ENCODE measurements at places on chromosomes 1 and 21.
A peak's percentile ranks its signal among the peaks of the same experiment; 100 is the strongest.

DNA sequence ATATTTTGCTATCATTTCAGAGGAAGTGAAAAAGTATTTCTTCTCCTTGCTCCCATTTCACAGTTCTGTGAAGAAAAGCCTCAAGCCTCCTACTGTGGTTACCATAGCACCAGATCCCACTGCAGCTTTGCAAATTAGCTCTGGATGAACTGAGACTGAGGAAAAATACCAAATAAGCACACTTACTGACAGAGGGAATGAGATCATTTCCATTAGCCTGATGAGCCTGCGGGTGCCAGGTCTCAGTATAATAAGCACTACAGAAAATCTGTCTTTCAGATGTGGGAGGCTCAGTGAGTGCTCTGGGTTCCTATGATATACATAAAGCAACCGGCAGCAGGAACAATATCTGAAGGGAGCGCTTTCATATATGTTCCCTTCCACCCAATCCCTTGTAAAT is 21.4 kb downstream of the XKR8 start:
- DNase-seq, result no peak

- no peak for DNase-seq
Measured at GRCh38 chr21:39011911-39012310, 171.3 kb downstream of the PSMG1 start.

DNA sequence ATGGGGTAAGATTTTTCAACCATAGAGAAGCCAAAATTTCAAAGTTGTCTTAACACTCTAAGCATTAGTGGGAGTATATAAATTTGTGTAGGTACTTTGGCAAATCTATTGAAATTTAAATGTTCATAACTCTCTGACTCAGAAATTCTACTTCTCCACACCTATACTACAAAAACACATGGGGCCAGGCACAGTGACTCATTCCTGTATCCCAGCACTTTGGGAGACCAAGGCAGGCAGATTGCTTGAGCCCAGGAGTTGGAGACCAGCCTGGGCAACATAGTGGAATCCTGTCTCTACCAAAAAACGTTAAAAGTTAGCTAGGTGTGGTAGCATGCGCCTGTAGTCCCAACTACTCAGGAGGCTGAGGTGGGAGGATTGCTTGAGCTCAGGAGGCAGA is 41.3 kb upstream of the RAVER2 start:
- no peak for DNase-seq

DNA sequence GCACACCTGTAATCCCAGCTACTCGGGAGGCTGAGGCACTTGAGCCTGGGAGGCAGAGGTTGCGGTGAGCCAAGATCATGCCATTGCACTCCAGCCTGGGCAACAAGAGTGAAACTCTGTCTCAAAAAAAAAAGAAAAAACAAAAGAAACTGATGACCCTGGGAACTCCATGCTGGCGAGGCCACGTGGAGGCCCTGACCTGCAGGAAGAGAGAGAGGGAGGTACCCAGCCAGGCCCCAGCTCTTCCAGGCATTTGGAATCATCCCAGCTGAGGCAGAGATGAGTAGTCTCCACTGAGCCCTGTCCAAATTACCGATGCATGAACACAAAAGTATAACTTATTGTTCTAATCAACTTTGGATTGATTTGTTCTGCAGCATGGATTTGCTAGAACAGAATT is 132.0 kb upstream of the ZBTB40 start:
- no peak for DNase-seq

GRCh38 chr1:227928811-227929375 is 18.8 kb downstream of the WNT9A start:
- DNase-seq, result no peak

GRCh38 chr1:25643929-25644328 is 27.3 kb downstream of the MAN1C1 start:
- no peak for DNase-seq

GRCh38 chr1:211099393-211099792 is 34.6 kb downstream of the KCNH1 start:
- no peak for DNase-seq

DNA sequence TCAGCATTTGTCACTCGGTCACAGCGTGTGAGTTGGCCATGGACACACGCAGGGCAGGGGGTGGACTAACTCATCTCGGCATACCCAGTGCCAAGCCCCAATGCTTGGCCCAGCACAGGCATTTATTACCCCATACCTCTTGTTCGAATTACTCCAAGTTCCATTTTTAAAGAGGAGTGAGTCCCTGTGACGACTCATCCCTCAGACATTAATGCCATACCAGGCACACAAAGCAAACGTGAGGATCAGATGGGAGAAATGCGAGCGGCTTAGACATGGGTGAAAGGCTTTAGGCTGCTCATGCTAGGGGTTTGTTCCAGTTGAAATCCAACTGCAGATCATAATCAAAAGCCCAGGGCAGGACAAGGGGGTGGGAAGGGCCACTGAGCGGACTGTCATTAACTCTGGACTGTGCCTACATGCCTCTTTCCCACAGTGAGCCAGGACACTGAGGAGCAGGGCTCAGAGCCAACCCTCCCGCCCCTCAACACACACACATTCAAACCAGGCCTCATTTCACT is 118.5 kb upstream of the NGF start:
- peak; percentile 75 for DNase-seq

DNA sequence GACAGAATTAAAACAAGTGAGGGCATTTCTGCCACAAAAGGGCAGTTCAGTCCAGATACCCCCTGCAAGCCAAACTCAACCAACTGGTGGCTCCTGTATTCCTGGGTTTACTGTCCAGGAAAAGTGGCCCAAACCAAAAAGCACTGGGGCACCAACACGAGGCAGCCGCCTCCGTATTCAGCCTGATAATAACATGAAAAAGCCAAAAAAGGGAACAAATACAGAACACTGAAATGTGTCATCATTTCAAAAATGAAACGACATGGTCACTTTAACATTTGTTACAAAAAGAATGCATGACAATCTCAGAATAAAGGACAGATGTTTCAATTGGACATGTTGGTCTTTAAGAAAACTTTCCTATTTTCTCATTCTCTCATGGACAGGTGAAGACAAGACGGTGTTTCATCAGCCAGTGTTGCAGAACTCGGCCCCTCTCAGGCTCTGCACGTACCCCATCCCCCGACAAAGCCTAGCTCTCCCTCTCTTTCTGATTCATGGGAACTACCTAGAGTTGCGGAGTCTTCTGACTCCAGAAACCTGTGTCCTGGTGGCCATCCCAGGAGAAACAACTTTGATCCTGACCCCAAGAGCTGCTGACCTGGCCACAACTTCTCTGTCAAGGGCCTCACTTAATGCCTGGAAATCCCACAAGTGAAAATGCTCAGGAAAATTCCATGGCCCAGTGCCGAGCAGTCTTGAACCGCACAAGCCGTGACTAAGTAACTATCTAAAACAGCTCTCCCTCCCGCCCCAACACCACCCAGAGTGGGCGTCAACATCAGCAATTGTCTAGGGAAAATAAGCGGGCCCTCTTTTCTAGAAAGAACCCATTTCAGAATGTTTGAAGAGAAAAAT is 27.1 kb downstream of the ZBTB17 start:
- DNase-seq, result peak; percentile 97

DNA sequence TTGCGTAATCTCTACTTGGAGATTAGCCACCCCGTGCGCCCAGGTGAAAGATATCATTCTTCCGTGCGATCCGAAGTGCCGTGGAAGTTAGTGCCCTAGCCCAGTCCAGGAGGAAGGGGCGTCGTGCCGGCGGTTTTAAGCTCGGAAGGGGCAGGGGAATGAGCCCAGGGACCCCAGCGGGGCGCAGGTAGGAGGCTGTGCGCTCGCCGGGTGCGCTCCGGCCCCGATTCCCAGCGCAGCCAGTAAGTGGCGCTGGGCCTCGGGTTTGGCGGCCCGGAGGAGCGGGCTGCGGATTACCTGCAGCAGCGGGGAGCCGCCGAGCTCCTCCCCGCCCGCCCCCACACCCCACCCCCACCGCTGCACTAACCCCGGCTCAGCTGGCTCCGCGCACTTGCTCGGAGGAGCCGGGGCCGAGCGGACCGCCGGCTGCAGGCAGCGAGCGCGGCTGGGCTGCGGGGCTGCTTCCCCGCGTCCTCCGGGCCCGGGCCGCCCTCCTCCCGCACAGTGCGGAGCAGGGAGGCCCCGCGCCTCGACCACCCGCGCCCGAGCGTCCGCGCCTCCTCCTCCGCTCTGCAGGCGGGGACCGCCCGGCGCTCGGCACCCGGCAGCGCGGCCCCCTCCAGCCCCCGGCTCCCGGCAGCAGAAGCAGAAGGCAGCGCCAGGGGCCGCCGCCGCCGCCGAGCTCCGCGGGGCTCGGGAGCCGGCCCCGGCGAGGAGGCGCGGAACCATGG is at the start of gene RYR2:
Gene RYR2, plus strand, starts transcription at position 390 of the 731 bp plus-strand sequence. Its CDS starts 338 bp downstream, at position 728.
- no peak for DNase-seq

DNA sequence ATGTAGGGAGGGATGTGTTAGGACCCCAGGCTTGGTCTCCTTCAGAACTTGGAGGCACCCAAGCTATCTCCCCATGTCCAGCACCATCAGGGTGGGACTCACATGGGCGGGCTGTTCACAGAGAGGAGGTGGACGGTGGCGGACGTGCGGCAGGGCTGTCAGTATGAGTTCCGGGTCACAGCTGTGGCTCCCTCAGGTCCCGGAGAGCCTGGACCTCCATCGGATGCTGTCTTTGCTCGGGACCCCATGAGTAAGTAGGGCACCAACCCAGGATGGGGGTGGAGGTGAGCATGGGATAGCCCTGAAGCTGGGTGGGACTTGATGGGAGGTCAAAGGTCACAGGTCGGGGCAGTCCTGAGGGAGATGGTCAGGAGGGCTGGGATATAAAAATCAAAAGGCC is 27.8 kb downstream of the IGFN1 start:
- DNase-seq, result no peak

GRCh38 chr1:73382966-73383365 is 815.0 kb downstream of the LRRIQ3 start:
- DNase-seq, result no peak

DNA sequence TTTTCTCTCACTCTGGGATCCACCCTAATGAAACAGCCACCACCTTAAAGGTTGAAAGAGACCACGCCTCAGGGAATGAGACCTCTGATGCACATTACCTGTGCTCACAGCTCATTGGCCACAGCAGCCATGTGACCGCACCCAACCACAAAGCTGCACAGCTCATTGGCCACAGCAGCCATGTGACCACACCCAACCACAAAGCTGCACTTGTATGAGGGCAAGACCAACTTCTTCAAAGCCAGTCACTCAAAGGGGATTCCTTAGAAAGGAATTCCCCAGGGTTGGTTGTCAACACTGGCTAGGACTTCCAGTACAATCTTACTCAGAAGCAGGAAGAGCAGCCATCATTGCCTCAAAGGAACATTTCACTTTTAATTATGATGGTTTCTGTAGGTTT is 43.6 kb upstream of the PDE9A start:
- DNase-seq, result no peak

DNA sequence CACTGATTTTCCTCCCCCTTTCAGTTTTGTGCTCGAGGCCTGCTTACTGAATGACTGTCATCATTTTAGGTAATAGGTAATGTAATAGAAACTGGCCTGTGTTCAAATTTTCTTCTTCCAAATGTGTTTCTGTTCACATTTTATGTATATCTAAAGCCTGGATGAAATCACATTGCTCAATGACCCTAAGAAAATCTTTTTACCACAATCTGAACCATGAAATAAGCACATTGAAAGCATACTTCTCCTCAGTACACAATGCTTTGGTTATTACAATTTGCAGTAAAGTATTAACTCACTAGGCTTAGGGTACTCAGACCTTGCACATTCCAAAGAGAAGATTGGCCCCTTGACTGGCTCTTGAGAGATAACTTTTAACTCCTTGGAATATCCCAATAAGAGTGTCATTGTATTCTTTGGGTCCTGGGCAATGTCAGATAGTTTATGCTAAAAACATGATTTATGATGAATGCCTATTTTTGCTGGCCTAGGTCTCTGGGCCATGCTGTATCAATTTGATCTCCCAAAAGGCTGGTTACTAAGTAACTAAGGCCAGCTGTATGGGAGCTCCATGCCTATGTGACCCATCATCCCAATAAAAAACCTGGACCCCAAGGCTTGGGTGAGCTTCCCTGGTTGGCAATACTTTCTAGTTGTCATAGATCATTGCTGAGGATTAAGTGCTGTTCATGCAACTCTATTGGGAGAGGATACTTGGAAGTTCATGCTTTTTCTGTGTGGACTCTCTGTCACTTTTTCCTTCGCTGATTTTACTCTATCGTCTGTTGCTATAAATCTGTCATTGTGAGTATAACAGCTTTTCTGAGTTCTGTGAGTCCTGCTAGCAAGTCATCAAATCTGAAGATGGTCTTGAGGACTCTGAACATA is 293.9 kb downstream of the GRIK1 start:
- DNase-seq, result peak; percentile 42

DNA sequence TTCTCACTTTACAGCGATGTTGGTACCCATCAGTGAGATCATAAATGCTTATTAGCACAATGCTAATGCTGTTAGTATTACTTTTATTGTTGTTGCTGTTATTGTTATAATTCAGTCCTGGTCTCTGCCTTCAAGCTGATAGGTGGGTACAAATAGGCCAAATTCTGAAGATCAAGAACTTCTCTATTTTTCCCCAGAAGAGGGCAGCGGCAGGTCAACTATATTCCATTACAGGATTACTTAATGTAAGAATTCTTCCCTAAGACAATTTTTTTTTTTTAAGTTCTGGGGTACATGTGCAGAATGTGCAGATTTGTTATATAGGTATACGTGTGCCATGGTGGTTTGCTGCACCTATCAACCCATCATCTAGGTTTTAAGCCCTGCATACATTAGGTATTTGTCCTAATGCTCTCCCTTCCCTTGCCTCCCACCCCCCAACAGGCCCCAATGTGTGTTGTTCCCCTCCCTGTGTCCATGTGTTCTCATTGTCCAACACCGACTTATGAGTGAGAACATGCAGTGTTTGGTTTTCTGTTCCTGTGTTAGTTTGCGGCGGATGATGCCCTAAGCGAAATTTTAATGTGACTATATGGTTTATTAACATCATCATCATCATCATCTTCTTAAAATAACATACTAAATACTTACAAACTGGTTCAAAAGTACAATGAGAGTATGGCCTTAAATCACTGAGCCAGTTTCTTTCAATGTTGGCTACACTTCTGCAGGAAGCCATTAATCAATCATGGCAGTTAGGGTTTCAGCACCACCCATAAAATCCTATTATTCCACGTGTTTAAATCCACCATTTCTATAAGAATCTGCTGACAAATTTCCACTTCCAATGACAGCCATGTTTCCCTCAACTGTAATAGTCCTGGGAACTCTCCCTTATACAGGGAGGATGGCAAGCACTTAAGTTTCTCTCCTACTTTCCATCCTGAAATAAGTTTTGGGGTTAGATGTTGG is 19.2 kb downstream of the SLC19A2 start:
- peak; percentile 52 for DNase-seq

DNA sequence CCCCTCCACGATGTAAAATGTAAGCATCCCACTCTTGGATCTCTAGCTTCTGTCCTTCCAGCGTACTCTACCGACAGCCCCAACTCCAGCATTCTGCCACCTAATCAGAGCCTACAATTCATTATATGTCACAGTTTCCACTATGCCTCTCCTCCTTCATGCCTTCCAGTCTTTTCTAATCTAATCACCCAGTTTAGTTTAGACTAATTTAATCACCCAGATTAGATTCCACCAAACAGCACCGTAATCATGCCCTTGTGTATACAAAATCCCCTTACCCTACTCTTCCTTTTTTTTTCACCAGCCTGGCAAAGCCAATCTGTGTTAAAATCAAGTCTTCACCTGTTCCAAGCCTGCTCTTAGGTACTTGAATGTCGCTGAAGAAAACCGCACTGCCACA is 49.8 kb upstream of the KANK4 start:
- DNase-seq, result no peak

- peak; percentile 18 for DNase-seq
Measured at GRCh38 chr1:151944126-151944856, 35.0 kb upstream of the THEM4 start.
